ENCODE measurements at places on chromosomes 1 and 21. TPM values are rescaled to one million over a fixed set of nuclear protein-coding genes. Genes with fewer than 3 reads are reported as not detected.
A peak's percentile ranks its signal among the peaks of the same experiment; 100 is the strongest.

GRCh38 chr21:42049578-42050430 lies 21.3 kb upstream of the UMODL1 start:
- no peak for DNase-seq

- DNase-seq: no peak
Observed at GRCh38 chr21:42837421-42838211, 41.7 kb downstream of the WDR4 start.

DNA sequence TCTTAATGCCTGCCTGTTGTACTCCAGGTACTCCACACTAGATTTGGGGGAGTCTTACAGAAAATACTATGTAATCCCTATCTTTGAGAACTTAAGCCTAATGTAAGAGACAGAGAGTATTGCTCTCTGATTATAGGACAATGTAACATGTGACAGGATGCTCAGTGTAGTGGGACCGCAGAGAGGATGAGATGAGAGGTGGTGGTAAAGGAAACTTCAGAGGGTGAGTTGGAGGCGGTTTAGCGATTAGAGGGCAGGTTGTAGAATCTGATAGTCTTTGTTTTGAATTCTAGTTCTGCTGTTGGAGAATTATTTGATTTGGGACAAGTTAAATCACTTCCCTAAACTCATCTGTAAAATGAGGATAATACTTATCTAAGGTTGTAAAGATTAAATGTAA lies 5.4 kb downstream of the SOAT1 start:
- DNase-seq: no peak

DNA sequence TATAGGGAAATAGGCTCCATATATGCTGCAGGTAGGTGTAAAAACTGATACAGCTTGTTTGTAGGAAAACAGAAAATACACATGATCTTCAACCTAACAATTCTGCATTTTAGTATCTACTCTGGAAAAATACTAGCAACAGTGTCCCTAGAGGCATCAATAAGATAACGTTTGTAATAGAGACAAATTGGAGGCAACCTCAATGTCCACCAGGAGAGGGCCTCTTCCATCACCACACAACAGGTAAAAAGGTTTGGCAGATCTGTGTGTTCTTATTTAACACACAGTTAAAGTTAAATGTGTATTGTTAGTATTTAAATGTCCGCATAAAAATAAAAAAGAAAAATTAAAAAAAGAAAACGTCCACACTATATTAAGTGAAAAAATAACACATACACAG lies 5.4 kb downstream of the EIF2D start:
- no peak for DNase-seq

DNA sequence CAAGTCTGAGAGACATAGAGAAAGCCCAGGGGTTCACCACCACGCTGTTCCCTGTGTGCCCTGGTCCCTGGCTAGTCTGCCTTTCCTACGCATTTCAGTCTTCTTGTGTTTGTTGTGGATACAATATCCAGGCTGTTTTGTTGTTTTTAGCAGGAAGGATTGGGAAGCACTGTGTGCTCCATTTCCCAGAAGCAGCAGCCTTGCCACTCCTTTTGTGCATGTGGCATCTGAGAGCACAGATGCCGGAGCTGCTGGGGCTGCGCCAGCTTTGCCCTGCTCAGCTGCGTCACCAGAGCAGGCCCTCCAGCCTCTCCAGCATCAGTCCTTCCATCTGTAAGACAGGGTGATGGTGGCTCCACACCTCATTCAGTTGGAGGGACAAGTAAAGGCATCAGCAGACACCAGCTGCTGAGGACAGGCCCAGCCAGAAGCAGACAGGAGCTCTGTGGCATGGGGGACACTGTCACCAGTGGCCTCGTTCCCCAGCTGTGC lies 94.4 kb upstream of the COL6A1 start:
- peak; percentile 53 for DNase-seq

- no peak for DNase-seq
Observed at GRCh38 chr1:246147524-246148461, 359.3 kb downstream of the SMYD3 start.

DNA sequence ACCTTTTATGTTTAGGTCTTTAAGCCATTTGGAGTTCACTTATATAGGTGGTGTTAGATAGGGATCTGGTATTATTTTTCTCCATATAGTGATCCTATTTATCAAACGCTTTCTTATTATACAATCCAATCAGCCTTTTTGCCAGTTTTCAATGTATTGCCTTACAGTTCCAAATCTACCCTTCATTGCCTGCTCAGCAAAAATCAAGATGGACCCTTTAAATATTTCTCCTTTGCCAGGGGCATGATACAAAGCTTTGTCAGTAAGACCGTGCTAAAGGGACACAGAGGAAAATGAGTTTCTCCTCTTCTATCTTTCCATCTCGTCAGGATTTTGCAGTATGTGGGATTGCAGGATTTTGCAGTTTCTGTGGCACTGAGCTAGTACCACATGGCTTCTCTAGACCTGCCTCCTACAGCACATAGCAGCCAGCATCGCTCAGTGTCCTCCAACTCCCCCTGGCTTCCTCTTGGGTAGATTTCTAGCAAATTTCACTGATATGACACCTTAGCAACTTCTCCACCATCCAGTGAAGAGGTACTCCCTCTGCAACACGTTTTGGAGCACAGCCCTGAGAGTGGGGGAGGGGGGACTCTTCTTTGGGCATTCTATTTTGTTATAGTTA lies 22.5 kb upstream of the CAP1 start:
- DNase-seq: no peak

- peak; percentile 70 for DNase-seq
Observed at GRCh38 chr1:16980473-16981268, at the start of gene MFAP2. Gene MFAP2 (minus strand): TSS chr1:16980620. CDS start chr1:16978273, 2,347 bp downstream.

DNA sequence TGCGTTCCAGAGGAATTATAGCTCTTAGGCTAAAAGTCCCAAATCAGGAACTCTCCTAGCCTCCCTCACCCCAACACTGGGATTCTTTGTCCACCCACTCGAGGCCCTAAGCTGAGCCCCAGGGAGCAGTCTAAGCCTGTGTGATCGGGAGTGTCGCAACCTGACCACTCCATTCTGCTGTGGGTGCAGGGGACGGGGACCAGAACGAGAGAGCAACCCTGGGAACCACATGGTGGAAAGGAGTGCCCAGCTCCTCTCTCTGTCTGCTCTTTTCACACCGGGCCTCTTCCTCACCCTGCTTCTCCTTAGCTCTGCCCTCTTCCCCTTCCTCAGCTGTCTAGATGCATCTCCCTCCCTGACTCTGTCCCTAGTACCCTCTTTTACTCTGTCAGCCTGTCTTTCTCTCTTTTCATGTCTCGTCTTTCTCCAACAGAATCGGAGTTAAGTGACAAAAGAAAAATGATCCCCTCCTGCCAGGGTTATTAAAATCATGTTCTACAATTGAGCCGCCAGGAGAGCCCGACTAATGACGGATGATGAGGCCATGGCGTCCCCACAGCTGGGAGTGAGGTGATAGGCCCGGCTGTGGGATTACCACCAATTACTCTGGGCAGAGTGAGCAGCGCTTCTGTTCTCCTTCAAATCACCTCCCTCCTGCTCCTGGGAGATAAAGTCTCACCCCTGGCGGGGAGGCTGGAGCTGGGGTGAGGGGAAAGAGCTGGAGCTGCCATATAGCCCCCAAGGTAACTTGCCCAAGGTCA lies 34.5 kb upstream of the CSF3R start:
- DNase-seq: peak; percentile 5

DNA sequence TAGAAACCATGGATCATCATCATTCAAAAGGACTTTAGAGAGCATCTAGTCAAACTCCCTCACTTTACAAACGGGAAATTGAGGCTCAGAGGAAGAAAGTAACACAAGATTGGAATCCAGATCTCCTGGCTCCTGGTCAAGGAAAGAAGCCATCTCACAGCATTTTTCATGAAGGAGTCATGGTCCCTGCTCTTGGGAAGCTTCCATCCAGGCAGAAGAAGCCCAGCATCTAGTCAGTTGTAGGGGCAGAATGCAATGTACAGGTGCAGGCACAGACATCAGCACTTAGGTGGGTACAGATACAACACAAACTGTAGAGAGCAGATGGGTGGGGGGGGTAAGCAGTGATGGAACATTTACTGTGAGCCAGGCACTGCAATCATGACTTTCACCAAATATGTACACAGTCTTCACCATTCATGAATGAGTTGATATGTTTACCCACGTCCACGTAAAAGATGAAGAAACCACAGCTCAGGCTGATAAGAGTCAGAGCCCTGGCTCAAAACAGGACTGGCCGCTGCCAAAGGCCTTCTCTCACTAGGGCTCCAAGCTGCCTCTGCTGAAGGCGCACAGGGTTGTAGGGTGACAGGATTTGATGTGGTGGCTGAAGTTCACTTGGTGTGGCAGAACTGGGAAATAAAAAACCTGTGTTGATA lies 44.0 kb downstream of the OPTC start:
- DNase-seq: peak; percentile 71

DNA sequence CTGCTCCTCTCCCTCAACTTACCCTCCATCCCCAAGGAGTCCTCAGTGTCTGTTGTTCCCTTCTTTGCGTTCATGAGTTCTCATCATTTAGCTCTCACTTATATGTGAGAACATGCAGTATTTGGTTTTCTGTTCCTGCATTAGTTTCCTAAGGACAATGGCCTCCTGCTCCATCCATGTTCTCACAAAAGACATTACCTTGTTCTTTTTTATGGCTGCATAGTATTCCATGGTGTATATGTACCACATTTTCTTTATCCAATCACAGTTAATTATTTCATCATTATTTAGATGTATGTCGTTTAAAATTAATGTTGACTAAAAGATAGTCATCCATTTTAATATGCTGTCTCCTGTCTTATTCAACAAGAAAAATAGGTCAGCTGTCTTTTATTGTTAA lies 134.1 kb downstream of the CRB1 start:
- DNase-seq: no peak

GRCh38 chr1:64669098-64669675 lies 75.7 kb upstream of the RAVER2 start:
- peak; percentile 55 for DNase-seq

- DNase-seq: peak; percentile 63
Observed at GRCh38 chr1:152035539-152036266, 1.1 kb downstream of the S100A11 start.

DNA sequence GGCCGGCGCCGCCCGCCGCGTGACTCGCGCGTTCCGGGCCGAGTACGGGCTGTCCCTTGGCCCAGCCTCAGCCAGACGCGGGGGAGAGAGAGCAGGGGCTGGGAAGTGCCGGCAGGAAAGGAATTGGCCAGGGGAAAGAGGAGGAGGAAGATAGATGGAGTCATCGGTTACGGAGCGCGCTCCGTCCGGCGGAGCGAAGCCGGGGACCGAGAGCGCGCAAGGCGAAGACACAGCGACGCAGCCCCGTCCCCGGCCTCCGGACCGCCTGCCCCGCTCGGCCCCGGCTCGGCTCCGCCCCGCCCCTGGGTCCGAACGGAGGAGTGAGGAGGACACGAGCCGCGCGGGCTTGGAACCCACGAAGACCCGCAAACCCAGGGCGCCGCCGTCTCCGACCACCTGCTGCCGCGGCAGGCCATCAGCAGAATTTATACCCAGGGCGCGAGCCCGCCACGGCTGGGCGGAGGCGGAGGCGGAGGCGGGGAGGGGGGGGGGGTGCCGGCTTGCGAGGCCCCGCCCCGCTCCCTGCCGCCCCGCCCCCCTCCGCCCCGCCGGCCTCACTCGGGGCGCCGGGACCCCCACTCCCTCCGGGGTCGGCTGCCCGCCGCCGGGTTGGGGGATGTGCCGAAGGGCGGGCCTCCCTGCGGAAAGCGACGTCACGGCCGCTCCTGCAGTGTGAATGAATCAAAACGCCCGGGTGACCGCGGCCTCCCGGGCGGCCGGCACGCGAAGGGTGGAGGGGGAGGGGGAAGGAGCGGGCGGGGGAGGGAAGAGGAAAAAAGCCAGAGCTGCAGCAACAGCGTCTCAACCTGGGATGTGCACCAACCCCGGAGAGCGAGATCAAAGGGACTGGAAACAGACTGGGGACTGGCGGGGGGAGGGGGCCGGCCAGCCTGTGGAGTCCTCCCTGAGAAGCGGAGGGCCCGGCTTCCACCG lies at the start of gene LHX4:
Gene LHX4, plus strand, starts transcription at position 782 of the 933 bp plus-strand sequence. CDS start 266 bp downstream, outside the sequence.
- peak; percentile 17 for DNase-seq

DNA sequence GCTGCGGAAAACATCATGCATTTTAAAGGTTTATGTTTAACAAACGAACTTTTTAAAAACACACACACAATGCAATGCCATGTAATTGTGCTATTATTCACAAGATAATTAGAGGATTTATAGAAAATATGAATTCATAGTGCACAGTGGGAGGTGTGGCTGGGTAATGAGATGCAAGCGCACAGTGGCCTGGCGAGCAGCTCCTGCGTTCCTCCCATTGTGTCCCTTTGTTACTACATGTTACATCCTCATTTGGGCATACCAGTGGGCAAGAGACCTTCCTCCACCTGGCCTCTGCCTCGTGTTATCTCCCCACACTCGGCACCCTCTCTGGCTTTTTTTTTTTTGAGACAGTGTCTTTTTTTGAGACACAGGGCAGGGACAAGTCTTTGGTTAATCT lies 30.0 kb upstream of the TENT5B start:
- no peak for DNase-seq

DNA sequence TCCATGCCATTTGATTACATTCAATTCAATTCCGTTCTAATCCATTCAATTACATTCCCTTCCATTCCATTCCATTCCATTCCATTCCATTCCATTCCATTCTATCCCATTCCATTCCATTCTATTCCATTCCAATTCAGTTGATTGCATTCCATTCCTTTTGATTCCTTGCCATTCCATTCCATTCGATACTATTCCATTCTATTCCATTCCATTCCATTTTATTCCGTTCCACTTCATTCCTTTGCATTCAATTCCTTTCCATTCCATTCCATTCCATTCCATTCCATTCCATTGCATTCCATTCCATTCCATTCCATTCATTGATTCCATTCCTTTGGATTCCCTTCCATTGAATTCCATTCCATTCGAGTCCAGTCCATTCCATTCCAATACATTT lies 2574.0 kb upstream of the TPTE start:
- DNase-seq: no peak

DNA sequence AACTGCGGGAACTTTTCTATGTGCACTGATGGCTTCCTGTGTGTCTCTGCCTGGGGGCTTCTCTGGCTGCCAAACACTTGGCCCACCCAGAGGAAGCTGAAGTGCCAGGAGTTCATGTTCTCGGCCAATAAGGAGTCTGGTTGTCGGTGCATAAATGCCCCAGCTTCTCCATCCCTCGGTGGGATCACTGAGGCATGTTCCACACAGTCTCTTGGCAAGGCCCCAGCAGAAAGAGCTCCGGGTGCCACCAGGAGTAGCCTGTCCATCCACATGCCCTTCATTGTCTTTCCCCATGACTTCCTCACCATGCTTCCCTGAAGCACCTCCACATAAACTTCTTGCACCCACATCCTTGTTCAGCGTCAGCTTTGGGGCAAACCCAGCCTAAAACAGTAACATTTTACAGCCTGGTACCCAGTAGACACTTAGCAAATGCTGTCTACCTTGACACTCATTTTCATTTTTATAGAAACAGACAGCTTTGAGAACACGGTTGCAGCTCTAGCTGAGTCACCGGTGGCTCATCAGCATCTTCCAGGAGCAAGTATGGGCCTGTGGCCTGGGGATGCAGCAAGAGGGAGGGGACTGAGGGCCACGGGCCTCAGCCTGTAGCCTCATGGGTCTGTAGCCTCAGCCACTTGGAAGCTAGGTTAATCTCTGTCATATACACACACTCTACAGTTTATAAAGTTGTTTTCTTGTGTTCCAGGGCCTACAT lies 14.8 kb upstream of the CDCP2 start:
- no peak for DNase-seq

Gene ATP6V1G3
- total RNA-seq: 3.4 TPM

Gene RNU1-2
- total RNA-seq: under 0.01 TPM

Gene CBR1
- total RNA-seq: 86.4 TPM

Gene GLIS1
- 1.4 TPM for total RNA-seq

Gene HAX1
- total RNA-seq: 38.0 TPM

Gene PDC
- 14.2 TPM for total RNA-seq

Gene NBPF8
- total RNA-seq: 6.0 TPM

Gene CYP4B1
- total RNA-seq: 2.9 TPM

Gene BRDT
- total RNA-seq: not detected

Gene TSHB
- total RNA-seq: not detected

Gene HPDL
- not detected for total RNA-seq

Gene TNFRSF18
- not detected for total RNA-seq

Gene RGS13
- 5.5 TPM for total RNA-seq

Gene E2F2
- total RNA-seq: 5.1 TPM

Measured in umbilical cord (tissue), 2 donors.